ENCODE measurements at places on chromosomes 12 and 14.

DNA sequence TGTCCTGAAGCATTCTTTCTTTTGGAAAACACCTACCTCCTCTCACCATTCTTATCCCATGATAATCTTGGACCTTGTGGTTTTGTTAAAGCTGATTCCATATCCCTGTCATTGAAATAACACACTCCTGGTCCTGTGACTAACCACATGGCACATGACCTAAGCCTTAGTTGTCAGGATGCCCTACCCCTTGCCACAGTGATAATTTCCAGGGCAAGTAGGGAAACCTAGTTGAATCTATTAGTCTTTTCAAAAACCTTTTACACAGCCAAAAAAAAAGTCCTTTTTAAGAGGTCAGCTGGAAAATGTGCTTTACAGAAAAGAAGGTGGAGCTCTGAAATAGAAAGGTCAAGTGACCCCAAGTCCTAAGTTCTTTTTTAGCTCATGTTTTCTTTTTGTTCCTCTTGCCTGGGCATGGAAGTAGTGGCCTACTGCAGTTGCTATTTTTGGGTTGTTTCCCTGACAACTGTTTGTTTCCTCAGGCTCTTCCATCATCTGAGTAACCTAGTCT is 608.4 kb downstream of the LRFN5 start:
- DNase-seq, result peak; percentile 42

GRCh38 chr14:61533513-61534255 is 161.6 kb upstream of the HIF1A start:
- DNase-seq, result no peak

GRCh38 chr14:90639641-90640040 is 176.6 kb downstream of the TTC7B start:
- no peak for DNase-seq

DNA sequence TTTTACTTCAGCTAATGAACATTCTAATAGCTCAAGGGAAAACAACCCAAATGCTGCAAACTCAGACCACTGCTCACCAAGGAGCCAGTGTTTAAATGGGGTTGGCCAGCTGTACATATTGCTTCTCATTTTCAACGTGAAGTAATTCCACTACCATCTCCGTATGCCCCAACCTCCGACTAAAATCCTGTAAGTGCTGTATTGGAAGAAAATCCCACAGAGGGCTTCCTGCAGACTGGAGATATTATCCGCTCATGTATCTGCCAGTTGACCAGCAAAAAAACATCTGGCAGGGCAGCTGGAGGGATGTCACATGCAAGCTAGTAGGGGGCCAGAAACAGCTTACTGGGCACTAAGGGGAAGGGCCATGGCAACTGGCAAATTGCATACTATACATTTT is 485.0 kb downstream of the SNAPC1 start:
- DNase-seq, result no peak

GRCh38 chr12:65937161-65937641 is 112.9 kb downstream of the HMGA2 start:
- no peak for DNase-seq

DNA sequence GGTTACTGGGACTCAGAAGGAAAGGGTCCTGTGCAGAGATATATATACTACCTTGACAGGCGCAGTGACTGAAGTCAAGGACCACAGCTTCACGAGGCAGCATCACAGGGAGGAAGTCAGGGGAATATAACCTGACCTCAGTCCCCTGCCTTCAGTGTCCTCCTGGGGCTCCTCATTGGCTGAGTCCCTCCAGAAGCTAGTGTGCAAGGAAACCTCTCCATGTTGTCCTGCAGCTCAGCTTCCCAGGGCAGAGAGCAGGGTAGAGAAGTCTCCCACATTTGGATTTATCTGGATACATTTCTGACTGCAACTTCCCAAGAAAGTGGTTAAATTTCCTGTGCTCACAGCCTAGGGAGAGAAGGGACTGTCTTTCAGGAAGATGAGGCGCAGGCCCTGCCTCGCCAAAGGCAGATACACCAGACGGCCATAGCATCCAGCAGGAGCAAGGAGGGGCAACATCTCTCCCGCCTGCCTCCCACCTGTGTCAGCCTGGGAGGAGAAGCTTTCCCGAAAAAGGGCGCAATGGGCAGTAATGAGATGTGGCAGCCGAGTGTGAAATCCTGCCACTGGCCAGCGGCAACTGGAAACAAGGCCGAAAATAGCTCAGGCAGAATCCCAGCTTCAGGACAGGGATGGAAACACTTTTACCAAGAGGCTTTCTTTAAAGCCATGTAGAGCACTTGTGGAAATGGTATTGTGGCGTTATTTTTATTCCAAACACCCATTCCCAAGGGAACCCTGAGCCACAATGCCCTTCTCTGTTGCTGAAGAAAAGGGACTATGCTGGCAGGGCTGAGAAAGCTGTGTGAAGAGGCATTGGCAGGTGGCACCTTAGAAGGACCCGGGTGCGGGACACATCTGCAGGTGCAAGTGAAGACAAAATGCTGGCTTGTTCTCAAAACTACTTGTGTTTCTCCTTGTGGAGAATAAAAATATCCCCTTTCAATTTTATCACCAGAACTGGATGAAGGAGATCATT is 54.9 kb upstream of the HIF1A start:
- peak; percentile 34 for DNase-seq

- no peak for DNase-seq
Measured at GRCh38 chr12:59040043-59040442, 119.7 kb upstream of the LRIG3 start.

DNA sequence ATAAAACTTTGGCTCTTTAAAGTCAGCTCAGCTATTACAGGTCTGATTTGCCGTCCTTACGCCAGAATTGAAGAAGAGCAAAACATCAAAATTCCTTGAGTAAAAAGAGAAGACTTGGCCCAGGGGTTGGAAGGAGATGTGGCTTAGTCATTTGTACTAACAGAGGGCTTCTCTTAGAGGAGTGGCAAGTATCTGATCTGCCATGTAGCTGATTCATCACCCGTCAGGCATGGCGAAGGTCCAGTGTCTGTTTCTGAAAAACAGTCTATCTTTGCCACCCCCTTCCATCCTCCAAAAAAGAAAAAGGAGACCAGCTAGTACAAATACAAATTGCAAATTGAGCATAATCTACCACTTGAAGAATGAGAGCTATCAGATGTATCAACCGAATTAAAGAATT is 91.9 kb downstream of the RAD52 start:
- peak; percentile 35 for DNase-seq

DNA sequence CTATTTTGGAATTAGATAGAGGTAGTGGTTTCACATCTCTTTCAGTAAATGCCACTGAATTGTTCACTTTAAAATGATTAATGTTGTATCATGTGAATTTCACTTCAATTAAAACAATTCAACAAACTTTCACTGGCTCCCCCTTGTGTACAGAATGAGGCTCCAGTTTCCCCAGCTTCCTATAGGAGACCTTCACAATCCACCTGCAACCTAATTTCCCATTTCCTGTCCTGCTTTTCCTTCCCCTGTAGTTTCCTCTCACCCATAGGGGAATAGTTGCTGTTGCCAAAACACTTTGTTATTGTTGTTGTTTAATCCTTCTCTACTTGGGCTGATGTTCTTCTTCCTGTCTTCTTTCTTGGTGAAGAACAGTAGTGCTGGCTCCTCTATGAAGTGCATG is 59.8 kb downstream of the NPAS3 start:
- DNase-seq, result no peak

- peak; percentile 85 for DNase-seq
Measured at GRCh38 chr12:52264435-52264825, 10.0 kb upstream of the KRT86 start.

DNA sequence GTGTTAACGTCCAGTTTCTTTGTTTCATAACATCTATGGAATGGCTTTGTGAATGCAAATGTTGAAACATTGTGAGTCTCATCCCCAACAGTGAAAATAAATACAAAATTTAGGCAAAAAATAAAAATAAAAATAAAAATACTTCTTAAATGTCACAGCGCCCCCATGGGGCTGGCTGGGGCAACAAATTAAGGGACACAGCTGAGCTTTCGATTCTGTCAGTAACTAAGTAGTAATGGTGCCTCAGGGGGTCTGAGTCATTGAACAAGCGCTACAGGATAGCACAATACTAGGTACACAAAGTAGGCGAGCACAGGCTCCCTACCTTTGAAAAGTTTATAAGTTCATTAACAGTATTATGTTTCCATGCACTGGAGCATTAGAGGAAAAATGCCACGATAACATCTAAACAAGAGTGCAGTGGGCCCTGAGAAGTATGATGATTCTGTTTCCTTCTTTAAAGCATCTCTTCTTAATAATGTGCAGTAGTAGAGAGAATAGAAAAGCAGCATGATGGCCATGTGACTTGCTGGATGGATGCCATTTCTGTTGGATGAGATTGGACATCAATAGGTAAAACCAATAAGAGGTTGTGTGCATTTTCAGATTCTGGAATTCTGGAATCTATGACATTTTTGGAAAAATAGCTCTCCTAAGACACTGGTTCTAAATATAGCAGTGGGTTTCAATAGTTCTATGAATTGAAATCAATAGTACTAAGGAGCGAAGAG is 667.2 kb downstream of the DIO2 start:
- no peak for DNase-seq

- DNase-seq, result peak; percentile 28
Measured at GRCh38 chr12:102095677-102096263, 24.1 kb downstream of the NUP37 start.

DNA sequence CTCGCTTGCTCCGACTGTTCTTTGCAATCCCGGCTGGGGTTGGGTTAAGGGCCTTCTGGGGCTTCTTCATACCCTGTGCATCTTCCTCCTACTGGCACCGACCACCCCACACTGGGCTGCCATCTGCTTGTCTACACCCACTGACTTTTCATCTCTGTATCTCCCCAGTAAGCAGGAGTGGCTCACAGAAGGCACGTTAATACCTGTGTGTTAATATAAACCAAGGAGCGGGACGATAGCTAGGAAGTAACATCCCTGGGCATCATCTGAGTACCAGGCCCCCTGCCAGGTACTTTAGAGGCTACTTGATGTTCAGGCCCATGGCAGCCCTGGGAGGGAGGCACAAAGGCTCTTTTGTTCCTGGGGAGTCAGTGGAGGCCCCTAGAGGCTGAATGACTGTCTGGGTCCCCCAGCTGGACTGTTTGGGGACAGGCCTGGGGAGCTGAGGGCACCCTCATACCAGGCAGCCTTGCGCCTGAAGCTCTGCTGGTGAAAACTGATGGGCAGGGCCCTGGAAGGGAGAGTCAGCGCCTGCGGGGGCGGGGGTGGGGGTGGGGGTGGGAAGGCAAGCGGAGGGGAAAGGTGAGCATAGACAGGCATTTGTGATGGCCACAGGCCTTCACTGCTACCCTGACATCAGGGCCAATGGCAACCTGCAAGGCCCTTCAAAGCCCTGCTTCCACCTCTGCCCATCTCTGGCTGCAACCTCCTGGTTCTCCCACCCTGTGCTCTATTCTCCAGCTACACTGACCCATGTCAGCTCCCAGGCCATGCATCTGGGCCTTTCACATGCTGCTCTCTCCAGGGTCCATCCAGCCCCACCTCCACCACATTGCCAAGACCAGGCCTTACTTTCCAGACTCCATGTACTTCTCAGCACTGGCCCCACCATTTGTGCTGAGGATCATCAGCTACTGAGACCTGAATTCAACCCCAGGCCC is 34.2 kb upstream of the DEGS2 start:
- peak; percentile 86 for DNase-seq

DNA sequence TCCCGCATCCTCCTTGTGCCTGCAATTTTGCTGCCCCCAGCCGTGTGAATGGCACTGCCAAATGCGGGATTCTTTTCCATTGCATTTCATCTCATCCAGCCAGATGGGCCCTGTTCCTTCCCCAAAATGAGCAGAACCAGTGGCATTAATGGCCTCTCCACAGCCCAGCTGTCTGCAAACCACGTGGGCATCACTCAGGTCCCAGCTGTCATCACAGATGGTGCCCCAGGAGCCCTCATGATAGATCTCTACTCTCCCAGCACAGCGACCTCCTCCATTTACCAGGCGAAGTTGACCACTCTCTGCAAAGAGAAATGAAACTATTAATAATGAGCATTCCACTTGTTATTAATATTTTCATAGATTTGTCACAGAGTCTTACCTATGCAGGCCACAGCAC is 17.1 kb downstream of the CD163 start:
- no peak for DNase-seq

DNA sequence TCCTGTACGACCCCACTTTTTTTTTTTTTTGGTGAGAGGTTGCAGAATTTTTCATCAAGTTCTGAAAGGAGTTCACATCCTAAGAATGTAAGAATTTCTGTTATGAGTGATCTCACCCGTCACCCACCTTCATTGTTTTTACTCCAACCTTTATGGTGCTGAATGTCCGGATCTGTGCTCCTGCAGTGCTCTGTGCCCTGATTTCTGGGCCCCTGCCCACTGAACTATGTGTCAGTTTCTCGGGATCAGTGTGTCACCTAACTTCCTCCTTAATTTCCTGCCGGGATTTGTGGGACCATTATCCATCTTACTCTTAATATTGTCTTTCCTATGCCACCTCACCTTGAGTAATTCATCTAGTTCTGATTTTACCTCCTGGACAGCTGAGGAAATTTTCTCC is 11.6 kb downstream of the RASSF8 start:
- DNase-seq, result no peak

DNA sequence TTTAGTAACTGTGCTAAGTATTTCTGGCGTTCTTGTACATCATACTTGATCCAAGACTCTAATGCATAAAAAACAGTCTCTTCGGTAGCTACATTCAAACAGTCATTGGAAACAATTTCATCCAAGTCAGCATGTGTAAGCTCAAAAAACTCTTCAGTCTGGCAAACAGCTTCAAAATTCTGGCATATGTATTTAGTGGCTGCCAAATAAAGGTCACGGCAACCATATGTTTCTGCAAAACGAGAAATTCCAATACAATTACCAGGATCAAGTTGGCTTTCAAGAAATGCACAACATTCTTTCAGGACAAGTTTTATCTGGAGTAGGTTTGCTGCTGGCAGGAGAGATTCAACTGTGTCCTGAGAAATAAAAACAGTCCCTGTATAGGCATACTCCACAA is 16.5 kb downstream of the KLHL28 start:
- no peak for DNase-seq

GRCh38 chr12:62258231-62258630 is 2.0 kb upstream of the USP15 start:
- DNase-seq, result no peak

DNA sequence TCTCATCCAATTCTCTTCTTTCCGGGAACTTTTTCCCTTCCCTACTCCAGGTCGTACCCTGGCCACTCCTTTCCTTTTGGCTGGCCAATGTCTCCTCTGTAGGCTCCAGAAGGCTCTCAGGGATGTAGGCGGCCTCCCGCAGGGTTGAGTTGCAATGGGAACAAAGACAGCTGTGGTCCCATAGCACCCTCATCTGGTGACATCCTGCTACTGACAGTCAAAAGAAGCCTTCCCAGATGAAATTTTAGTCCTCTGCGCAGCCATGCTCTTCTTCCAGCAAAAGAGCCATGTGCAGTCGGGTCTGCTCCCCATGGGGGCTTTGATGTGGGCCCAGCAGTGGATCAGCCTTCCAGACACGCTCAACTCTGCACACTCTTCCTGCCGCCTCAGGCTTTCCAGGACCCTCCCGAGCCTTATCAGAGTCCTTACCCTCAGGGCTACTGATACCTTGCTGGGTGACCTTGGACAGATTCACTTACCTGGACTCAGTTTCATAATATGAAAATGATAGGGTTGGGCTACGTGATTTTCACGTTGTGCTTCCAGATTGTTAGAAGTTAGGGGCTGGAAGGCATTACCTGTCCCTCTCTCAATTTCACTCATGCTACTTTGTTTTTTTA is 5.5 kb upstream of the CELA1 start:
- DNase-seq, result peak; percentile 80

All from pons (tissue), 1 donor.